ENCODE measurements at places on chromosomes 16 and 17. TPM values are rescaled to one million over a fixed set of nuclear protein-coding genes. Genes with fewer than 3 reads are reported as not detected.

SLFN12L gene
- total RNA-seq = 5.4 TPM

- H3K4me1 ChIP-seq = no peaks in the 10 kb centered on the region
- DNase-seq = no peak
- no peak overlapping the region for H3K4me3 ChIP-seq
- no peak overlapping the region for H3K27ac ChIP-seq
These were observed 723.6 kb downstream of the WWOX start for GRCh38 chr16:78823027-78823426.

GRCh38 chr17:44324571-44325275, at the start of gene SLC25A39:
Gene SLC25A39 (minus strand): TSS chr17:44324823. CDS start chr17:44323562, 1,261 bp downstream.
- peak within 1 kb of the TSS; percentile 94 for H3K27ac ChIP-seq
- peak; percentile 97 for DNase-seq
- no peaks in the 10 kb centered on the region for H3K27me3 ChIP-seq
- H3K36me3 ChIP-seq = no peaks in the 10 kb centered on the region

DNA sequence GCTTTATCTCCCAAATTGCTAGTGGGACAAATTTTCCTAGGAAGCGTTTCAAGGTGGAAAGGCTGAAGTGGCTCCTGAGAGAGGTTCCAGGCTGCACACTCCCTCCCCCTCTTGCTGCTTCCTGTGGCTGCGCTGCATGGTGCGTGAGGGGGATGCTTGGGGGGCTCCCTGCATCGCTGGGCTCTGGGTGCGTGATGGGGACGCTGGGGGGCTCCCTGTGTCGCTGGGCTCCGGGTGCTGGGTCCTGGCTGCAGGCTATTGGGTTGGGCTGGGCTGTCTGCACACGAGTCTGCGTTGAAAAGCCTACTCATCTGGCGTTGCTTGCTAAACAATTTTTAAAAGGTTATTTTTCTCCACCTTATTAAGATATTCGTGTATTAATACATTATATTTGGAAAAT, 30.1 kb downstream of the NDEL1 start:
- DNase-seq = no peak
- peaks cover 69% of the 10 kb centered on the region for H3K36me3 ChIP-seq
- H3K27ac ChIP-seq = no peak overlapping the region
- no peaks in the 10 kb centered on the region for H3K4me1 ChIP-seq
- H3K4me3 ChIP-seq = no peak overlapping the region
- H3K27me3 ChIP-seq = no peaks in the 10 kb centered on the region

SCGB1C2 gene
- not detected for total RNA-seq
